Anterior cingulate cortex (tissue), 58 donors: ENCODE measurements at places on chromosomes 1 and 21.

GRCh38 chr1:72178266-72178665 lies 104.1 kb downstream of the NEGR1 start:
- DNase-seq, result no peak

- no peak for DNase-seq
Observed at GRCh38 chr1:197472141-197472540, 204.1 kb downstream of the CRB1 start.

DNA sequence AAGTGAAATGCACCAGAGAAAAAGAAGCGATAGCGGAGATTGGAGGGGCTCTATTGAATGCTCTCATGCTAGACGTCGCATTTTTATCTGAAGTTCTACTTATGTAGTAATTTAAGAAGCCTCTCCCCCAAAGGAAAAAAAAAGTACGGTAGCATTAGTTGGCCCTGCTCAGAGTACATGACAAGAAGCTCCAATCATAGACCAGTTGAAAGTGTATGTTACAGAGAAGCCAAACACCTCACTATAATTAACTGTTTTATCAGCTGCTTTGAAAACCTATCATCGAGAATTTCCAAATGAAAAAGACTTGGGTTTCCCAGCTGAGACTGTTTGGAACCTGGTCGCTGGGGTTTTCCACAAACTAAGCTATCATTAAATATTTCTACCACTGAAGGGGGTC lies 19.6 kb upstream of the OVAAL start:
- no peak for DNase-seq

DNA sequence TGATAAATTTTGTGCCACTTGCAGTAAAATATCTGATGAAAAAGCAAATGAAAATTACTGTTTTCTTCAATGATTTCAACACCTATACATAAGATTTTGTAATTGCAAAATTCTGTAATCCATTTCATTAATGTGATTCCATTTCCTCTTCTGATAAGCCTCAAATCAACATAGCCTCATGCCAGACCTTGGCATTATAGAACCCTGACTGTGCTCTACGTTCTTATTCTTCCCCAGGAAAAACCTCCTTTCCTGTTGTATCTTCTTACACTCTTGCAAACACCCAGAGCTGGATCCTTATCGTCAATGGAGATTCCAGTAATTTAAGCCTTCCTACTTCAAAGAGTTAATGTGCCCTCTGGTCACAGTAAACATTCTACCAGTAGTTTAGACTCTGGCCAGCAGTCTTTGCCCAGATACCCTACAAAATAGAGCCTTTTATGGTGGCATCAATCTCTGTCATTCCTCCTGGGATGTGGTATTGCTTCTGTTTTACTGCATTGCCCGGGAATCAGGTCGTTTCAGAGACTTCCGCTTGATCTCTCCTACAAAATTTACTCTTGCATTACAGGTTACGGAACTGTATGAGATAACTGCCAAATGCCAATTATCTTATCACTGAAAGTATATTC lies 48.5 kb upstream of the CHRM3 start:
- no peak for DNase-seq

- no peak for DNase-seq
Observed at GRCh38 chr1:101275672-101276071, 38.9 kb downstream of the S1PR1 start.

DNA sequence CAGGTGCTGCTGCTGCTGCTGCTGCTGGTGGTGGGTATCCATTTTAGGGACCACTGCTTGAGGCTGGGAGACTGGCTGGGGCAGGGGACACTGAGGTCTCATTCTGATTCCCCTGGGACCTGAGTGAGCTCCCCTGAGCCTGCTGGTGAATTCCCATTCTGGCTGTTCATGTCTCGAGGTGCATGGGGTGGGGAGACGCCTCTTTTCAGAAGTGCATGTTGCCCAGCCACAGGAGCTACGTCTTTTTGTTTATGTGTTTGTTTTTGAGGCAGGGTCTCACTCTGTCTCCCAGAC lies 133.4 kb downstream of the RHOU start:
- no peak for DNase-seq

- DNase-seq, result no peak
Observed at GRCh38 chr1:181014477-181015250, 8.0 kb downstream of the STX6 start.

DNA sequence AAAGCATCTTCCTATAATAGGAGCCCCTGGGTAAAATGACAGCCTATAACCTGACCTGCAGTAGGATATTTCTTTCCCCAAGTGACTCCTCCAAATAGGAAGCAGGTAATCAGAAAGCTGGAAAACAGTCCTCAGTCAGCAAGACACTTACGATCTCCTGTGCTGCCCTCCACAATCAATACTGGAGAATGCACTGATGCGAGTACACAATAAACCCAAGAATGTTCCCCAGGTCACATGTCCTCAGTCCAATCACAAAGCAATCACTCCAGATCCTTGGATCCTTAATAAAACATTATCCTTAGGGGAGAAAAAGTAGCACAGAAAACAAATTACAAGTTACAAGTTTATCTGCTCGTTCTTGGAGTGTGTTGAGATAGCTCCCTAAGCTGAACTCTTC lies 233.1 kb downstream of the SLC45A1 start:
- DNase-seq, result no peak

DNA sequence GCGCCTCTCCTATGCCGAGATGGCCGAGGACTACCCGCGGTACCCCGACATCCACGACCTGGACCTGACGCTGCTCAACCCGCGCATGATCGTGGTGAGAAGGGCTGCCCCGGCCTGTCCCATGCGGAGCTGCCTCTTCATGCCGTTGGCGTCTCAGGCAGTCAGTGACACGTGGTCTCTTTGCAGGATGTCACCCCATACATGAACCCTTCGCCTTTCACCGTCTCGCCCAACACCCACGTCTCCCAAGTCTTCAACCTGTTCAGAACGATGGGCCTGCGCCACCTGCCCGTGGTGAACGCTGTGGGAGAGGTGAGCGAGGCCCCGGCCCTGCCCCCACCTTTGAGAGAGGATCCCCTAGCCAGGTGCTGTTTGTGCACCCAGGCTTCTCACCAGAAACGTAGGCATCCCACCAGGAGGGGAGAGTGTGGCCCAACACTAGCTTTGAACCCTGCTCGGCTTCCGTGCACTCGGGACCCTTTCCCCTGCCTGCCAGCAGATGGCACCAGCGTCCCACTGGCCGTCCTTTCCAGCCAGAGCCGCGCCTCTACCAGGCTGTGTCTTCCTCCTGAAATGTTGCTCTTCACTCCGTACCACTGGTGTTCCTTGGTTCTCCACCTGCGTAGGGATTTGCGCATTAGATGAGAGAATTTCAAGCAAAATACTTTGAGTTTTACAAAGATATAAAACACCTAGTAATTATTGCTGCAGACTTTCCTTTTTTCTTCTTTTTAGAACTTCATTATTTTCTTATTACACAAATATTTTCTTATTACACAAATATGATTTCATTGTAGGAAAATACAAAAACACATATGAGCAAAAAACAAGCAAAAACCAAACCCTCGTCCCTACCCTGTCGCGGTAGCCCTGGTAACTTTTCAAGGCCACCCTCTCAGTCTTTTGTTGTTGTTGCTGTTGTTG lies 9.0 kb downstream of the NPPA start:
- peak; percentile 45 for DNase-seq

- no peak for DNase-seq
Observed at GRCh38 chr21:28801906-28802305, 190.8 kb downstream of the LTN1 start.

GRCh38 chr1:24864370-24864777 lies 65.7 kb downstream of the RUNX3 start:
- no peak for DNase-seq

DNA sequence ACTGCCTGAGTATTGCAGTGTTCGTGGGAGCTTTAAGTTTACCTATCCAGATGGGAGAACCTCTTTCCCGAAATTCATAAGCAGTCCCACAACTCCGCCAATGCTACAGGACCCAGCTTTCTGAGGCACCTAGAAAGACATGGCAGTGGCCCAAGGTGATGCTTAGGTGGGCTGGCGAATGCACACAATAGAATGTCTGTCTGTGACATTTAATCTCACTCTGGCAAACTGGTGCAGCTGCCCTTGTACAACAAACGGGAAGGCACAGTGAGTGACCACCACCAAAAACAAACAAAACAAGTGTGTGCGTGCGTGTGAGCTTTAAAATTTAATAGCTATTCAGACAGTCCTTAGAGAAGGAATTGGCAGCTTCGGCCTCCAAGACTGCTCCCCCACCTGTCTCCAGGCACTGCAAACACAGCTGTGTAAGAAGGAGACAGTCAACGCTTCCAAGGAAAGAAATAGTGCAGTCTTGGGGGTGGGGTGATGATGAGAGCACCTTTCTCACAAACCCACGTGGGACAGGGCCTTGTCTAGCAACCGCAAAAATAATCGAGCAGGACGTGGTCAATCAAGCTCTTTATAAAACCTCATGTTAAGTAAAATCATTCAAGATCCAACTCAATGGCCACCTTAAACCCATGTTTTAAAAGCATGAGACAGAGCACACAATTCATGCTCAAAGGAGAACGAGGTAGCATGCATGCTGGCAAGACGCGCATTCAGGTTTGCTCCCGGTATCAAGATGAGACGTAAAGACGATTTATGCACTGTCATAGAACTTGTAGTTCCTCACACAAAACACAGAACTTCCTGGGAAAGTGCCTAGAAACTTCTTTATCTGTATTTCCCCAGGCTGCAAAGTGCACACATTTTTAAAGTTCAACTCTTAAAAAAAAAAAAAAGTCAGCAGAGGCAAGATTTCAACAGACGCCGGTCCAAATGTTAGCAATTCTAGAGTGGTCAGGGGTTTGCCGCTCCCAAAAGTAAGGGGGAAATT lies 84.1 kb downstream of the TM2D1 start:
- DNase-seq, result no peak

- DNase-seq, result no peak
Observed at GRCh38 chr1:218699865-218700264, 354.7 kb downstream of the TGFB2 start.

GRCh38 chr1:14914351-14914988 lies 239.1 kb upstream of the TMEM51 start:
- DNase-seq, result no peak

DNA sequence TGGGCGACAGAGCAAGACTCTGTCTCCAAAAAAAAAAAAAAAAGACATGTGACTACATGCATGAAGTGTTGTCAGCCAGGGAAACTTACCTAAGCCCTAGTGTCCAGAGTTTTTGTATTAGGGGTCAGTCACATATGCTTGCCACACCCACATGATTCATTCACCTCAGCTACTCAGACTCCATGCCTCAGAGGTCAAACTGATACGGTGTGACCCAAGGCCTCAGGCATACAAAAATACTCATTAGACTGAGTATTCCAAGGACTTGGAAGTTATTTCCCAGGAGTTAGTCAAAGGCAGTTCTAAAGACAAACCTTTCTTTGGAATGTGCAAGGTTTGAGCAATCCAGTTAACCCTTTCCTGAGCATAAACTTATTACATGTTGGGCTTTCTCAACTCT lies 6.3 kb upstream of the TRIM33 start:
- DNase-seq, result no peak

DNA sequence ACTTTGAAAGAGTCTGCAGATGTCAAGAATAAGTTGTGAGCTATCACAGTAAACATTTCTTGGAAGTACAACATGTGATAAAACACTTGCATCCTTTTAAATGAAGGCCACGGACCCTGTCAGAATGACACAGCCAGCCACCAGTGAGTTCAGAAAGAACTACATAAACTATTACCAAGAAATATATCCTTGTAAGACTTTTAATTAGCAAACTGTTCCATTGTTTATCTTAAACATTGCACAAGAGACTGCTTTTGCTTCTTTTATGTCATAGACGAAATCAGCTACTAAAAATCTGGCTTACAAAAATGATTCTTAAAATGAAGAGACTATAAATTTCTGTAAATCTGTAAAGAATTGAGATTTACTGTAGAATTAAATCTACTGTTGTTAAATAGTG lies 17.9 kb downstream of the LRRC7 start:
- no peak for DNase-seq

- no peak for DNase-seq
Observed at GRCh38 chr1:222023025-222023424, 281.1 kb upstream of the DUSP10 start.

- no peak for DNase-seq
Observed at GRCh38 chr21:15031790-15032357, 32.9 kb downstream of the NRIP1 start.

DNA sequence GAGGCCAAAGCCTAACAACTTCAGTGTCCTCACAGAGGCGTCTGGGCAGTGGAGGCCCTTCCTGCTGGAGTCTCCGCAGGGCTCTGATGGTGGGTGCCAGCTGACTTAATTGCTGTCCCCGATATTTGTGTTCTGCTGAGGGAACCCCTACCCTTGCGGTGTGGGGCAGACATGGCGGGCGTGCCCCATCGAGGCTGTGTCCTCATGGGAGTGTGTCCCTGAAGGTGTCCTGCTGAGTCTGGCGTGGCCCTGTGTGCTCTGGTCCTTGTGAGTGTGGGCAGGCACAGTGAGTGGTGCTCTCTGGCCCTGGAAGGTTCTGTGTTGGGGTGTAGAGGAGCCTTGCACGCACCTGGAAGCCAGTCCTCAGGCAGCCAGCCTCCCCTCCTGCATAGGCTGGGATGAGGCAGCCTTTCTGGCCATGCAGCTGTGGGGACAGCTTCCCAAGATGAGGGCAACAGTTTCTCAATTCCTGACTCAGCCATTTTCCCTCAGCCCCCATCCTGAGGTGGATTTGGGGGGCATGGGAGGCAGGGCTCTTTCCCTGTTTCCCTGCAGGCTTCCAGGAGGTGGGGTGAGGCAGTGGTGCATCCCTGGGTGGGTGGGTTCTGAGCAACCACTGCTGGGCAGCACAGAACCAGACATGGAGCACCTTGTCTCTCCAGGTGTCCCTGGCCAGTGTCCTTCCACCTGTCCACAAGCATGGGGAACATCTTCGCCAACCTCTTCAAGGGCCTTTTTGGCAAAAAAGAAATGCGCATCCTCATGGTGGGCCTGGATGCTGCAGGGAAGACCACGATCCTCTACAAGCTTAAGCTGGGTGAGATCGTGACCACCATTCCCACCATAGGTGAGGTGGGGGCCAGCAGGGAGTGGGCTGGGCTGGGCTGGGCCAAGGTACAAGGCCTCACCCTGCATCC lies 6.5 kb downstream of the C1orf35 start:
- DNase-seq, result no peak

DNA sequence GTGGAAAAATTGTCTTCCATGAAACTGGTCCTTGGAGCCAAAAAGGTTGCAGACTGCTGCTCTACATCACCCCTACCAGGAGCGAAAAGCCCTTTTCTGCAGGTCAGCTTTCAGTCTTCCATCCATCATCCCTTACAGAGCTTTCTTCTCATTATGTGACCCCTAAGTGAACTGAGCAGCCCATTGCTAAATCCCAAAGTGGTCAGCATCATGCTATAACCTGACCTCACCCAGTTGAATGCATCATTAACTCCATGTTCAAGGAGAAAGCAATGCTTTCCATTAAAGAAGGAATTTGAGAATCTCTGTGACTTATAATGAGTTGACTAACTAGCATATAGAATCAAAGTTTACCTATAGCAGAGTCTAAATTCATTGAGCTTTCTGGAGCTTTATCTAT lies 10.4 kb upstream of the IL24 start:
- no peak for DNase-seq

GRCh38 chr21:46065914-46066551 lies 31.9 kb upstream of the COL6A2 start:
- DNase-seq, result no peak

- DNase-seq, result no peak
Observed at GRCh38 chr1:31707711-31708110, 3.9 kb upstream of the COL16A1 start.

DNA sequence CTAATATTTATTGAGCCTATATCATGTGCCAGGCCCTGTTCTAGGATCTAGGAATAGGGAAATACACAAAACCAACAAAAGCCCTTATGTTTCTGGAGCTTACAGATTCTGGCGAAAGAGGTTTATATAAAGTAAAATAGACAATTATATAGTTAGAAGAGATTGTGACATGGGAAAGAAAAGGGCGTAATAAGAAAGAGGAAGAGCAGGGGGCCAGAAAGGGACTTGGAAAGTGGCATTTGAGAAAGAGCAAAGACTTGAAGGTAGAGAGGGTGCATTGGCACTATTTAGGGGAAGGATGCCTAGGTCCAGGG lies 322.5 kb upstream of the FAM78B start:
- DNase-seq, result no peak
